Right ventricle myocardium superior (tissue), 1 donor: ENCODE measurements at places on chromosomes 1 and 21.

- DNase-seq = no peak
These were observed 43.5 kb downstream of the MAST2 start for GRCh38 chr1:45846931-45847330.

- no peak for DNase-seq
These were observed 823 bp downstream of the ENAH start for GRCh38 chr1:225651872-225652728.

- DNase-seq = no peak
These were observed 205.8 kb downstream of the PTPRU start for GRCh38 chr1:29441916-29442668.

GRCh38 chr1:4689941-4690635, 35.7 kb downstream of the AJAP1 start:
- no peak for DNase-seq

DNA sequence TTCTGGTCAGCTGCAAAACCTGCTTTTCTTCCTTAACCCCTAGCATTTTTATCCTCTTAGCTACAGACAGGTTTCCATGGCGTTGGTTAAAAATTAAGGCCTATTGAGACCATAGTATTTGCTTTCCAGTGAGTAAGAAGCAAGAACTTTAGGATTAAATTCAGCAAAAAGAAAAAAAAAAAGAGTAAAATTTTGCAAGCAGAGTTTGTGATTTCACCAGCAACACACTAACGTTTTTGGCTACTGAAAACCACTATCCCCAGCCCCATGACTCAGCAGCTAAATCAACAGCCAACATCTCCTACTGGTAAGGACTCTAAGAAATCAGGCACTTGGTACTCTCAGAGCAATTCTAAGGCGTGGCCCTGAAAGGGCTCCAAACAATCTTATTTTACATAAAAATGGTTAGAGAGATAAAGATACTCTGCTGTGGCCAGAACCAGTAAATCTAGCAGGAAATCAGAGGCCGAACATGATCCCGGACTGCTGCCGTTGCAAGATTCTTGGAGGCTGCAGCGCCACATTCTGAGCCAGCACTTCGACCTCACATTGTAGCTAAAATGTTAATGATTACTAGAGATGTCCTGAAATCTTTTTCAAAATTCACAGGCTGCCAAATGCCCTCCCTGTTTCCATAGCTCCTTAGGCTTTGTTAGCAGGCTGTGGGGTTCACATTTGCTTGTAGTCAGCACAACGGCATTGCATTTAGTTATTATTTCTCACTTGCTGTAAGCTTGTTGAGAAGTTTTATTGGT, 1.6 kb upstream of the ENO1 start:
- DNase-seq = peak; percentile 64

- DNase-seq = peak; percentile 47
These were observed 741 bp downstream of the DUSP10 start for GRCh38 chr1:221740993-221741702.

DNA sequence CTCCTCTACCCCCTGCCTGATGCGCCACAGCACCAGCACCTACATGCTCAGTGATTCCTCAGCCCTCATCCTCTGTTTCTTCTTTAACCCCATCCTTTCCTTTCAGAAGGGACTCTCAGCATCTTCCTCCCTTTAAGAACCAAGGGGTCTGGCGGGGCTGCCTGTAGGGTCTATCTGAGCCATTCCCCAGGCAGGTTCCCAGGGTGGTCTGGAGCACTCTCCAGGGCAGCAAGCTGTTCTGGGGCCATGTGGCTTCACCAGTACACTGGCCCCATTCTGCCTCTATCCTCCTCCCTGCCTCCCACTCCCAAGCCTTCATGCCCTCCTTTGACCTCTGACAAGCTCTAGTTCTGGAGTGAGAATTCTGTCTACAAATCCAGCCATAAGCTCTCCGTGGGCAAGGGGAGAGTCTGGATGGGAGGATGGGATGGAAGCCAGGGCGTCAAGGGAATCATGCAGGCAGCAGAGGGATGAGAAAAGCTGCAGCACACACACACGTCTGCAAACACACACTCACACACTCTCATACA, 10.4 kb downstream of the BATF3 start:
- no peak for DNase-seq

- no peak for DNase-seq
These were observed 58.8 kb upstream of the MAN1A2 start for GRCh38 chr1:117308311-117308916.

- DNase-seq = peak; percentile 63
These were observed at the start of gene SH2D5 for GRCh38 chr1:20732588-20733359. Gene SH2D5, minus strand, starts transcription at chr1:20732703. Its CDS starts 4,659 bp downstream, at chr1:20728044.

DNA sequence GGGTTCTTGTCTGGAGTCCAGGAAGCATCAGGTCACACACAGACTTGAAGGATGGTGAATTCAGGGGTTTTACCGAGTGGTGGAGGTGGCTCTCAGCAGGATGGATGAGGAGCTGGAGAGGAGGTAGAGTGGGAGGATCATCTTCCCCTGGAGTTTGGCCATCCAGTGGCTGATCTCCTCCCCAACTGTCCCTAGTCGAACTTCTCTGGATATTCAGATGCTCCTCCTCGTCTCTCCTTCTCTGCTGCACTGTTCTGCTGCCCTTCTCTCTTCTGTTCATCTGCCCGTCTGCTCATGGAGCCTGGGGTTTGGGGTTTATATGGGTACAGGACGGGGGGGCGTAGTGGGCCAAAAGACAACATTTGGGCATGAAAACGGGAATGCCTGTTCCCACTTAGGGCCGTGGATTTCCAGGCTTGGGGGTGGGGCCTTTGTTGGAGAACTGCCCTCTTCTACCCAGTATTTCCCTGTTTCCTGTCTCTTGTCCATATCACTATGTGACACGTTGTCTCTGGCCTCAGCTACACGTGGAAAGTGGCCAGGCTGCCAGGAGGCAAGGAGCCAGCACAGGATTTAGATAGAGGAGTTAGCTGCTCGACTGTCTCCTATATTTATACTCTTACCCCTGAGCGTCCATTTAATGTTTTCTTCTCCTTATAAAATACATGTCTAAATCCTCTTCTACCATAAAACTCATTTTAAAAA, 76.7 kb downstream of the SIPA1L2 start:
- DNase-seq = peak; percentile 90

- no peak for DNase-seq
These were observed 151.1 kb upstream of the C8B start for GRCh38 chr1:57116871-57117270.

DNA sequence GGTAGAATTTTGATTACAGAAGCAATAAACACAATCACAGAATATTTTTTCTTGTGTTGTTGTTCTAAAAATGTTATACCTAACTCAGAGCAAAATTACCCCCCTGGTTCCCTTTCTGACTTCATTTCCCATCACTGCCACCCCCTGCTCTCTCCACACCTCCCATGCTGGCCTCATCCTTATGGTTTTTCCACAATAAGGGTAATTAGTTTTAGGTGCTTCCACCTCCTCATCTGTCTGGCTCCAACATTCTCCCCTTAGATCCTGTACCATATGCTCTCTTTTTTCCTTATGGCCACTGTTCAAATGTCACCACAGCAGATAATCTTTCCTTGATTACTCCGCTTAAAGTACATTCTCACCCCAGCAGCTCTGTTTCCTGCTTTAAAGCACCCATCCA, 2208.6 kb downstream of the MRPL39 start:
- DNase-seq = no peak
